ENCODE measurements at places on chromosomes 3 and 15.

DNA sequence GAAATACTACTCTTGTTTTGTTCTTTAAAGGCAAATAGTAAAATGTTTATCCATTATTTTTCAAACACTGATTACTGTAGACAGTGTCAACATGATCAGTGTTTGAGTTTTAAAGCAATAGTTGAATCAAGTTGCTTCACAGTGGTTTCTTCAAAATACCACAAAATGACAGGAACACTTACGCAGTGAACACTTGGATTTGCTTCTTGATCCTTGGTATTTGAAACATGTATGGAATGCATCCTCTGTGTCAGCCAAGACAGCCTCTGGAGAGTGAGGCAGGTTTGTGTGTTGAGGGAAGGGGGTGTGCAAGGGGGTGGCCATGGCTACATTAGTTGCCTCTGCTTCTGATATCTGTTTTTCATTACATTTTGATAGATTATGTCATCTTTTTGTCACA lies 413.0 kb downstream of the RBMS3 start:
- peak; percentile 41 for DNase-seq

- no peak for DNase-seq
Measured at GRCh38 chr3:8069471-8069870, 432.2 kb upstream of the LMCD1 start.

GRCh38 chr3:169710619-169711018 lies 47.1 kb upstream of the MECOM start:
- no peak for DNase-seq

DNA sequence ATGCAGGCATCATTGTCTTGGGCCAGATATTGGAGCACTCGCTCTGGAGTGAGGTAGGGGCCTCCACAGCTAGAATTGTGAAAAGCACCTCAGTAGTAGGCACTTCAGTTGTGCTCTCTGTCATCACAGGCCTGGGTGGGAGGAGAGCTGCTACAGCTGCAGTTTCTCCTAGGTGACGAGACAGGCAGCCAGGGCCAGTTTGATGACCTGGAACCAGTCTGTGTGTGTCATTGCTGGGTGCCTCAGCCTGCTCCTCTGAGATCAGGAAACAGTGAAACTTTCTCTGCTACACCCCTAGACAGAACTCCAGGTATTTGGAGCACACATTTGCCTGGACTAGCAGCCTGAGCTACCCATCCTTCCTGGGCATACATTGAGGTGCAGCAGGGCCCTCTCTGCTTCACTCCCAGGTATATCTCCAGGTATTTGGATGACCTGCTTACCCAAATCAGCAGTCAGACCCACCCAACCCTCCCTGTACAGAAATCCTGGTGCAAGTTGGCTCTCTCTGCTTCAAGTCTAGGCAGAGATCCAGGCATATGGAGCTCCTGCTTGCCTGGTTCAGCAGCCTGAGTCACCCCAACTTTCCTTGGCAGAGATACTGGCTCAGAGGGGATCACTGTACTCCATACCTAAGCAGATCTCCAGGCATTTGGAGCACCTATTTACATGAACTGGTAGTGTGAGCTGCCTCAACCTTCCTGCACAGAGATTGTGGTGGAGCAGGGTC lies 54.3 kb upstream of the SGO1 start:
- DNase-seq = no peak

- DNase-seq = no peak
Measured at GRCh38 chr3:15160662-15161061, 45.4 kb upstream of the CAPN7 start.

- DNase-seq = no peak
Measured at GRCh38 chr15:52794665-52795463, 4.7 kb upstream of the ONECUT1 start.

DNA sequence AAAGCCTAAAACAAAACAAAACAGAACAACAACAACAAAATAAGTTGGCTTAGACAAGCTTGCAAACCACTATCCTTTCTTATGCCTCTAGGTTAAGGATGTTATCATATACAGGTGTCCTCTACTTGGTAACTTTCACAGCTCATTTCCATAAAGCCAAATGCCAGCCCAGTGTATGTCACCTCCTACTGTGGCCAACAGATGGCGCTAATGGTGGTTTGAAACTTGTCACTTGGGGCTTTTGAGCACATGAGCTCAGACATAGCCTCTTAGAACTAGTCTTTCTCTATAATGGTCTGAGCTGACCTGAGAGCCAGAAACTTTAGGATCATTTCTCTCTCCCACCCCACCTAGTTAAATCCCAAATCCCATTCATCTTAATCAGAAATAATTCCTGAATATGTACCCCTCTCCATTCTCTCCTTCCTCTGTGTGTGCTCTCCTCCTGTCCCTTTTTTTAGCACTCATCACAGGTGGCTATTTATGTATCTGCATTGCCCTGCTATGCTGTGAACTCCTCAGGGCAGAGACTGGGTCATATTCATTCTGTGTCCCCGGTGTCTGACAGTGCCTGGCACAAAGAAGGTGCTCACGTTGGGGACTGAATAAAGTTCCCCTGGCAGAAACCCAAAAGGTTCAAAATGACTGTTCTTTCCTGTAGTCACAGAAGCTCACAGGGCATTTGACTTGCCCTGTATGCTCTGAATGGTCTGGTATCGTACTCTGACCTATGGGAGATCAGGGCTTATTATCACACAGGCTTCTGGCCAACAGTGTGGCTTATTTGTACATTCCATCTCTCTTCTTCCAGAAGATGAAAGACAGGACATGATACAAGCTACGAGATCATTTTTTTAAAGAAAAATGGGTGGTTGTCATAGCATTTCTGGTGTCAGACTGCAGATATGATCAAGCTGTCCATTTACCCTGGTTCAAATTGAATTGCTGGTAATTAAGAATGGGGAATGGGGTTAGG lies 319.3 kb upstream of the AZI2 start:
- peak; percentile 48 for DNase-seq

DNA sequence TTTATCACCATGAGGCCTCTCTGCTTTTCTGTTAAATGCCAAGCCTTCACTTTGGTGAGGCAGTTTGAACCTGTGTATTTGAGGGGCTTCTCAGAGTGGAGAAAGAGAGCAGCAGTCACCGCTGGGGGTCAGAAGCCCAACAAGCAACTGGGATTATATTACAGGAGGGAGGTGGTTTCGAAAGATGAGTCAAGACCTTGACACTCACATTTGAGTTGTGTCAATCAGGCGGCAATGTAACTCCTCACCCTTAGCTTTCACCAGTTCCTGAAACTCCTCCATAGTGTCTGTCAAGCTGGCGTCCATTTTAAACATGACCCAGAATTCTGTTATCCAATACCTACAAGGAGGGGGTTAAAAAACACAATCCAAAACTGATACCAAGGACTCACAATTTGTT lies 46.5 kb downstream of the RASGRP1 start:
- DNase-seq = no peak

DNA sequence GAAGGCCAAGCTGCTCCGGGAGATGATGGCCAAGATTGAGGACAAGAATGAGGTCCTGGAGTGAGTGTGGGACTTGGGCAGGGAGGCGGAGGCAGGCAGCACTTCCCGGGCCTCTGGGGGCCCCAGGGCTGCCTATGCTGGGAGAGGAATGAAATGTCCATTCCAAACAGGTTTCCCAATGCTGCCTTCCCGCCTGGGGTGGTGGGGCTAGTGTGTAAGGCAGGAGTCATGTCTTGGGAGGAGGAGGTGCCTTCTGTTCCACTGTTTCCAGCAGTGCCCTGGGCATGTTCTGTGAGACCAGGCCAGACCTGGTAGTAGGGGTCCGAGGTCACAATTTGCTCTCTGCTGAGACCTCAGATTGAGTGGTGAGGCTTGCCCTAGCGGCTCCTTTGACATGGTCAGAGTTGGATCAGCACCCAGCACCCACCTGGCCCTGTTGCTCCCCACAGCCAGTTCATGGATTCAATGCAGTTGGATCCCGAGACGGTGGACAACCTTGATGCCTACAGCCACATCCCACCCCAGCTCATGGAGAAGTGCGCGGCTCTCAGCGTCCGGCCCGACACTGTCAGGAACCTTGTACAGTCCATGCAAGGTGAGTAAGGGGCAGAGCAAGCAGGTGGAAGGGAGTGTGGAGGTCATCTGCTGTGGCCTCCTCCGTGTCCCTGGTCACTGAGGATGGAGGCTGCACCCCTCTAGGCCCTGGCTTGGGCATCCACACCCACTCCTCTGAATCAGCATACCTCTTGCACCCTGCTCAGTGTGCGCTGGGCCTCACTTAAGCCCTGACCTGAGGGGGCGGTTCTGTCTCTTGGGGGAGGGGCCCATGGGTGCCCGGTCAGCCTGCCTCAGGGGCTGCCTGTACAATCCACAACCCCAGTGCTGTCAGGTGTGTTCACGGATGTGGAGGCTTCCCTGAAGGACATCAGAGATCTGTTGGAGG lies 27.3 kb downstream of the PTPN23 start:
- DNase-seq = no peak

GRCh38 chr3:154247806-154248415 lies 76.4 kb downstream of the DHX36 start:
- DNase-seq = no peak

DNA sequence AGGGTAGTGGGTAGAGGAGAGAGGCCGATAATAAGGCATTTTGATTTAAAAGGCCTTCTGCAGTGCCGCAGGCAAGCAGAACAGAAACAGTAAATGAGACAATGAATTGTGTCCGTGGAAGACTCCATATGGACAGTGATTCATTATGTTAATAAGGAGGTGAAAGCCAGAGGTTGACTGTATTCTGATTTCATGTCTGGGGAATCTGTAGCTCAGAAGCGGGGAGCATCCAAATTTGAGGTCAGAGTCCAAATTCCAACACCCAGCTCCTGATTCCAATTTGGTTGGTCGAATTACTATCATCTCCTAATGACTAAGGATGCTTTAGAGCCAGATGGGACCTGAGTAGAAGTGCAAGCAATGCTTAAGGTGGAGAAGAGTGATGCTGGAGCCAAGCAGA lies 1.0 kb upstream of the TBC1D21 start:
- DNase-seq = no peak

DNA sequence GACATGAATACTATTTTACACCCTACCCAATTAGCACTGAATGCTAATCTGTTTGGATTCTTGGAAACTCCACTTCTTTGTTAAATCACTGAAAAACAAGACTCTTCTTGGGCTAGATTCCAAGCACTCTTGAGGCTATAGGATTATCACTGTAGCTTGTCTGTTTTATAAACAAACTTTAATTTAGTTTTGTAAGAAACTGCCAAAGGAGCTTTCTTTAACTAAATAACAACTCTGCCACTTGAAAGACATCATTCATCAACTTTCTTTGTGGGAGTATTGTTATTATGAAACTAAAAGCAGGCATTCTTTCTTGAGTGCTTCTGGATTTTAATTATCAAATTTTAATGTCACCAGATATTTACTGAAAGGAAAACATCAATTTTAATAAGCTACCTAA lies 24.1 kb downstream of the CBLB start:
- DNase-seq = no peak

GRCh38 chr15:89828281-89829145 lies 13.9 kb upstream of the ANPEP start:
- peak; percentile 65 for DNase-seq

GRCh38 chr3:123048480-123049237 lies 18.2 kb upstream of the PDIA5 start:
- no peak for DNase-seq

GRCh38 chr15:26838742-26839460 lies 28.0 kb upstream of the GABRA5 start:
- DNase-seq = no peak

- no peak for DNase-seq
Measured at GRCh38 chr3:174532216-174532615, 326.9 kb upstream of the NAALADL2 start.

- DNase-seq = no peak
Measured at GRCh38 chr3:117630469-117630868, 920.9 kb downstream of the TUSC7 start.

DNA sequence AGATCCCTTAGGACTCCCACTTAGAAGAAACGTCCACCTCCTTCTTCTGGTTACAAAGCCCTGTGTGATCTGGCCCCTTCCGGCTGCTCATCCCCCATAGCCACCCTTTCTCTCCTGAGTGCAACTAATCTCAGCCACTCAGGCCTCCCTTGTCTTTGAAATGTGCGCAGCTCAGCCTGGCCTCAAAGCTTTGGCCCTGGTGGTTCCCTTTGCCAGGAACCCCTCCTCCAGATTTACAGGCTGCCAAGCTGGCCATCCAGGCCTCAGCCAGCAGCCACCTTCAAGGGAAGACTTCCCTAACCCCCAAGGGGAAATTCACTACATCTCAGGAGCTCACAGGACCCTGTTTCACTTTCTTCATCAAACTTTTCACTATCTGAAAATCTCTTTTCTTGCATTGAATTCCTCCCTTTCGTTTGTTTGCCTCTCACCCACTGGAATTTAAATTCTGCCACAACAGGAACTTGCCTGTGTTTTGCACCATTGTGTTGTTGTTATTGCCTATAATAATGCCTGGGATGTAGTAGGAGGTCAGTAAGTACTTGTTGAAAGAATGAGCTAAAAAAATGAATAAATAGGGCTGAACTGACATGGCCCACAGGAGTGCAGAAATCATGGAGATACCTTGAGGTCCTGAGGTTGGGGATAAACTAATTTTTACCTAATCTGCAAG lies 109.5 kb upstream of the PFN2 start:
- no peak for DNase-seq

All from right hindlimb (tissue), 1 donor.